ENCODE measurements at places on chromosomes 7 and 10.
A peak's percentile ranks its signal among the peaks of the same experiment; 100 is the strongest.

GRCh38 chr7:140638173-140638791, 2.3 kb downstream of the DENND2A start:
- peak; percentile 19 for ATAC-seq

DNA sequence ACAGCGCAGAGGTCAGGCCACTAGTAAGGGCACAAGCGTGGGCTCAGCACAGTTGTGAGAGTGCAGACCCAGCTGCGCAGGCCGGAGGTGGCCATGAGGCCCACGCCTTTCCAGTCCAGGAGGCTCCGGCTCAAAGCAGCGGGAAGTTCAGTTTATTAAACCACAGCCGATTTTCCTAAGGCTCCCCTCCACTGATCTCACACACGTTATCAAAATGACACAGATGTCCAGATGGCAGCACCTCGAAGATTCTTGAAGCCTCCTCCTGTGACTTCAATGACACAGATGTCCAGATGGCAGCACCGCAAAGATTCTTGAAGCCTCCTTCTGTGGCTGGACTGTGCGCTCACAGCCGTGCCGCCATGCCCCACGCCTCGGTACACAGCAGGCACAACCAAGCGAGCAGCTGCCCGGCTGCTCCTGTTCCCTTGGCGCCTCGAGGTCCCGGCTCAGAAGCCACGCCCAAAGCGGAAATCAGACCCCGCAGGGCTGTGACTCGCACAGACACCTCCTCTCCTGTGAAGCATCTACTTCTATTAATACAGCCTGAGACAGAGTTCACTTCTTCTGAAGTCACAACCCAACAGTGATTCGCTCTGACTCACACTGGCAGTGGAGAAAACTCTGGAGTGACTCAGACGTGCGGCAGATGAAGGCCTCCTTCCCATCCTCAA, 122.7 kb downstream of the MAD1L1 start:
- peak; percentile 75 for ATAC-seq

GRCh38 chr10:8726084-8726778, 671.7 kb downstream of the GATA3 start:
- no peak for ATAC-seq

- ATAC-seq, result no peak
Observed at GRCh38 chr10:132027423-132027983, 38.2 kb upstream of the JAKMIP3 start.

GRCh38 chr10:11404901-11405300, 206.5 kb downstream of the USP6NL start:
- no peak for ATAC-seq

DNA sequence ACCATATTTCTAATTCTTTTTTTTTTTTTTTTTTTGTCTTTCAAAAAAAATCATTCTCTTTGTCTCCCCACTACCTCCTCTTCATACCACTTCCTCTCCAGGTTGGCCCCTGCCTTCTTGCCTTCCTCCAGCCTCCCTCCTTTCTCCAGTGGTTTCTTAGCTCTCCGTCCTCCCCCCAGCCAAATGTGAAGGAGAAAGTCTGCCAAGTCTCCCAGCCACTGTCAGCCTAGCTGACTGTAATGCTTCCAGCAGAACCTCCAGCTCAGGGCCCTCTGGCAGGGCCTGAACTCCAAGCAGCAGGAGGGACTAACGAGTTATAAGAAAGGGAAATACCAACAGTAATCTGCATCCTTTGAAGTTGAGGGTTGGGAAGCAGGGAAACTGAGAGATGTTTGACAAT, 35.5 kb upstream of the BICC1 start:
- peak; percentile 50 for ATAC-seq

- ATAC-seq, result no peak
Observed at GRCh38 chr7:155497149-155497901, 39.4 kb downstream of the EN2 start.
